ENCODE measurements at places on chromosomes 6 and 20.
A peak's percentile ranks its signal among the peaks of the same experiment; 100 is the strongest.

DNA sequence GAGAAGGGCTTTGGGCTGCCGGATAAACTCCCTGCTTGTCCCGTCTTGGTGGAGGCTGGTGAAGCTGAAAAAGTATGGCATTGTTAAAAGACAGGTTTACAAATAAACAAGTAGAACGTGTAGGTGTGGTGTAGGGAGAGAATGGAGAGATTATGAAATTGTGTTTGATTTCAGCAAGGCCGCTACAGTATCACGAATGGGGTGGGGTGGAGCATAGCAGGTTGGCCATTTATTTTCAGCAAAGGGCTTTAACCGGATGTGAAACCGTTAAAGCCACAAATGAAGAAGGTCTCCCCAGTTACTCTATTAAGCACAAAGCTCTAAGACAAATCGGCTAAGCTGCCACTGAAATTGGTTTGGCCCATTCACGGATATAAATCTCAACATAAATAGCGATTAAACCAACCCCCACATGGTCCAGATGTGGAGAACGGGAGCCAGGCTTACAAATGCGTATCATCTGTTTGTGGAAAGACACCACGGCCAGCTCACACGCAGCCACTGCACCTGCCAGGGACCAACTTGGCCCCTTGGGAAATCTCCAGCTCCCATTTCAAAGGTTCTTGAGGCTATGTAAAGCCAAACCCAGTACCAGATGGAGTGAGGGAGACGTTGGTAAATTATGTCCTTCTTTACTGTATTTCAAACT, 94.0 kb downstream of the ZMYND8 start:
- peak; percentile 65 for DNase-seq

DNA sequence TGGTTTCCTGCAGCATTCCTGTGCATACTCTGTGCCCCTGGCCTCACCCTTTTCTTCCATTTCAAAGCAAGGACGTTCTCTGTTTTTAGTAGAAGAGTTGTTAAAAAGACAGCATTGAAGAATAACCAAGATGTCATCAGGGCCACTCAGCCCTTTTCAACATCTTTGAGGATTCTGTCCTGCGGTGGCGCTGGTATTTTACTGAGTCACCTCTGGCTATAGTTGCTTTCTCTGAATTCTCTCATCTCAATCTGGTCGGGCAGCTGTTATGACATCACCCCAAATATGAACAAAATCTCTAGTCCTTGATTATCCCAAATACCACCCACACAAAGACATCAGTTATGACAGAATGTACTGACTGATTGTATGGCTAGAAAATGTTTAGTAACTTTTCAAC, 204.2 kb downstream of the GRIK2 start:
- no peak for DNase-seq

GRCh38 chr6:116783852-116784251, 18.3 kb upstream of the FAM162B start:
- DNase-seq, result no peak

DNA sequence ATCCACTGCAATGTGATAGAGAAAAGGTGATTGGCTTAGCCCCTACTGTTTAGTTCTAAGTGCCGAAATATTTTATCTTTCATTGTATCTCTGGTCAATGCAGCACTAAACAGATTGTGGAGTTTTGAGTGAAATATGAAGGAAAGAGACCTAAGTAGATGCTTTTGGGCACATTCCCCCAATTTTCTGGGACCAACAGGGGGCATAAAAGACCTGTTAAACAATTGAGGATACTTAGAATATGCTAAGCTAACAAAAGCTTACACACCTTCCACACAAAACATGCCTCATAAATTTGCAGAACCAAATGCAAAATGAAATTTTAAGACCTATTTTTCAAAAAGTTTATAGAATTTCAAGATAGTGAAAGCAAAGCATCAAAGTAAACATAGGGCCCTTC, 746.9 kb downstream of the TBC1D32 start:
- DNase-seq, result no peak

DNA sequence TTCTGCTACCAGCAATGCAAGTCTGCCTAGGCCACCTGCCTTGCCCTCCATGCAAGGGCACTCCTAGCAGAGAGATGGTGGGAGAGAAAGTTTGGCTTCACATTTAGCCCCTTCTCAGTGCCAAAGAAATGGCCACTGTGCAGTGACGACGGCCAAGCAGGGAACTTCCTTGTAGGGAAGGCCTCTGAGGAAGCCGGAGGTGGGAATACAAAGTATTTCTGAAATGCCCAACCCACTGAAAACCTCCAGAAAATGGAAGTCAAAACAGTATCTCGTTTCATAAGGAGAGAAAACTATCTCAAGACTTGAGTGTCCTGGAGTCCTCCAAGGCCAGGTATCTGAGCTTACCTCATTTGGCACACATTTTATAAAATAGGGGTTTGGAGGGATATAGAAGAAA, 42.7 kb downstream of the JAG1 start:
- DNase-seq, result no peak

DNA sequence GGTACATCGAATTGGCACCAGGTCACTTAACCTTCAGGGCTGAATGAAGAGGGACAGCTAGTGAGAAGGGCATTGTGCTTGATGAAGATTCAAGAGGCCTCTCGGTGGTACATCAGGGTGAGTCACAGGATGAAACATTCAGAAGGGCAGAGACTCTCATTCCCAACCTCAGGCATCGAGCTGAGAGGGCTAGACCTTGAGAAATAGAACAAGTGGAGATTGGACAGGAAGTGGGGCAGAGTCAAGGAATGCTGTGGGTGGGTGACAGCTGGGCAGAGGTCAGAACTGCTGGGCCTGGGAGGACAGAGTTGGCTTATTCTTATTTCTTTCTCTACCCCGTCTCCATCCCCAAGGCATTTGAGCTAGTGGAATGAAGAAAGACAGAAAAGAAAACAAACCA, 126.0 kb downstream of the SCML4 start:
- no peak for DNase-seq

- DNase-seq, result no peak
Measured at GRCh38 chr6:31578184-31579118, 3.1 kb downstream of the TNF start.

DNA sequence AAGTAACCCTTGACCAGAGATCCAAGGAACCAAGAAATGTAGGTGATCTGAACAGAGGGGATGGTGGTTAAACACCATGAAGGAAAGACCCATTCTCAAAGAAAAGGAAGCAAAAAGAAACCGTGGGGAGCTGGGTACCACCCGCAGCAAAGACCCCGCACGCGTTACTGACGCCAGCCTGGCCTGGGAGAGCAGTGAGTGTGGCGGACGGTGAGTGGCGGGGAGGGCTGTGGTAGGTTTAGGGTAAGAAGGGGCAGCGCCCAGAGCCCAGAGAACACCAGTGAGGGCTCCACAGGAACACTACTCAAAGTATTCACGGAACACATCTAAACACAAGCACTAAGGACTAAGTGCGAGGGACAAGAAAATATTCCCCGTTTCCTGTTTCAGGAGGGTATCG, 4.2 kb downstream of the GMEB2 start:
- no peak for DNase-seq

DNA sequence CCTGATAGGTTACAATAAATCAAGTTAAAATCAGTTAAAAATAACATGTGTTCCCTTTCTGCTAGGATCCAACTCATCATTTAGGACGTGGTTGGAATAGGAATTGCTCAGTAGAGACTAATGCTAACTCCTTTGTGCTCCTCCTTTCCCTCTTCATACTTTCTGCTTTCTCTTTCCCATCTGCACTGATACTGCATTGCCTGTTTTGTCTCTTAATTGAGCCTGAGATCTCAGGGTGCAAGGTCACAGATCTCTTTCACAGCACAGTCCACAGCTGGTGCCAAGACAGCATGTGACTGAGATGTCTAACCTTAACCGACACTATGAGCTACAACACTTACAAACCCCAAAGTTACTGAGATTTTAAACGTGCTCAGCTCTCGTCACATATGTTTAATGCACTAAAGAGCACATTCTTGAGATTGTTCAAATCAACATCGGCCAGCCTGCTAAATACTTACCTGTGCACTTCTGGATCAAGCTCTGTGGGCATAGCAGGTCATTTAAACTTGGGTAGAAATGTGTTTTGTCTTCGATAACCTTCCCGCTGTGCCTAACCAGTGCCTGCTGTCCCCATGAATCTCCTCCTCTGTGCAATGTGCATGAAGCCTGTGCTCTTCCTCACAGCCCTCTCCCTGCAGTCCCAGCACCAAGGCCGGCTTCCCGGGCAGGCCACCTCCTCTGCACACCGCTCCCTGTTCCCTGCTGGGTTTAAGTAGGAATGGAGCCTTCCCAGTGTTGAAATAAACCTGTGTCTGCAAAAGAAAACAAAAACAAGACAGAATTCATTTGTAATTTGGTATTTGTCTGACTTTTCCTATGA, 39.6 kb upstream of the AFDN start:
- no peak for DNase-seq

GRCh38 chr6:18536591-18537055, 149.5 kb downstream of the RNF144B start:
- no peak for DNase-seq

DNA sequence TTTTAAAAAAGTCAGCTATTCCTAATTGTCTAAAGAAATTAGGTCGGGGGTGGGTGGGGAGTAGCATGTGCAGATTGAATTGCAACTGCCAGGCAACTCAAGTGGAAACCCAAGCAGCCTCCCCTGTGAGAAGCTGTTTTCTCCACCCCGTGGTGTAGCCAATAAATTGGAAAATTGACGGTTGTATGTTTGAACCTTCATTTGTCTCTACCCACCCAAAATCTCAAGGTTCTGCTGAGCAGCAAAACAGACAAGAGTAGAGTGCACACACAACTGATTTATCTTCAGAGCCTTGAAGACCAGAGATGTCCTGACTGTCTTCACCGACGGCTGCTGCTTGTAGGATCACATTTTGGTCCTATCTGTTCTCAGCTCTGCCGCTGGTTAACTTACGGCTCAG, 88.5 kb downstream of the DTD1 start:
- DNase-seq, result no peak

GRCh38 chr6:132126150-132126549, 175.0 kb upstream of the CCN2 start:
- DNase-seq, result no peak
